ENCODE measurements at places on chromosomes 12 and 14. TPM values are rescaled to one million over a fixed set of nuclear protein-coding genes. Genes with fewer than 3 reads are reported as not detected.

Gene COX14
- total RNA-seq, result 85.2 TPM

Gene TOMM20L
- not detected for total RNA-seq

Gene KRT78
- not detected for total RNA-seq

Gene PLXNC1
- total RNA-seq, result 1.1 TPM

Gene WSCD2
- not detected for total RNA-seq

Gene GUCY2C
- not detected for total RNA-seq

Gene PZP
- total RNA-seq, result not detected

Gene NFYB
- total RNA-seq, result 12.4 TPM

Gene CCT2
- total RNA-seq, result 113 TPM

Gene SLCO1C1
- not detected for total RNA-seq

Gene CPSF6
- total RNA-seq, result 43.6 TPM

Gene TAS2R20
- total RNA-seq, result 1.9 TPM

Gene AKAP6
- 18.2 TPM for total RNA-seq

Gene CCDC88C
- 0.70 TPM for total RNA-seq

Gene SYNDIG1L
- not detected for total RNA-seq

Data from smooth muscle cell of the coronary artery (primary cell).